ENCODE measurements at places on chromosomes 4 and X.

DNA sequence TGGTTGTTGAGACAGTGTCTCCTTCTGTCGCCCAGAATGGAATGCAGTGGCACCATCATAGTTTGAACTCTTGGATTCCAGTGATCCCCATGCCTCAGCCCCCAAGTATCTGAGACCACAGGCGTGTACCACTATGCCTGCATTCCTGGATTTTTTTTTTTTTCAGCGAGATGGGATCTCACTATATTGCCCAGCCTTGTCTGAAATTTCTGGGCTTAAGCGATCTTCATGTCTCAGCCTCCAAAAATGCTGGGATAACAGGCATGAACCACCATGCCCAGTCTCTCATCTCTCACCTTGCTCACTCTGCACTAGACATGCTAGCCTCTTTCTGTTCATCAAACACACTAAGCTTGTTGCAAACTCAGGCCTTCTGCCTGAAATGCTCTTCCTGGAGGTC lies 104.1 kb downstream of the UBE2K start:
- no peak for DNase-seq

GRCh38 chrX:2387614-2388239 lies 113.0 kb downstream of the DHRSX start:
- DNase-seq = no peak

DNA sequence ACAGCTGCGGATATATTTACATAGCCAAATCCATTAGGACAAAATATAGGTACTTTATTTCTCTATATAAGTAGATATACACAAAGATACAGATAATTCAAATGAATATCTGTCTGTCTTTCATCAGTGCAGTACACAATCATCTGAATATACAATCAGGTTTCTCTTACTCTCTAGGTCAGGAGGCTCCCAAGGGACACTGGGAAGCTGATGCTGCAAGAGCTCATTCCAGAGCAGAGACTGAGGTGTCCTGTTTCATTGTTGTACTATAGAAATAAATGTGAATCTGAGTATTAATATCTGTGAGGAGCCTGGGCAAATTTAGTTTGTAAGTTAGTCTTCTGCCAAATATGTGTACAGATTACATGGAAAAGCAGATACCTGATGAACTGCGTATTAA lies 4.2 kb downstream of the TLL1 start:
- DNase-seq = no peak

DNA sequence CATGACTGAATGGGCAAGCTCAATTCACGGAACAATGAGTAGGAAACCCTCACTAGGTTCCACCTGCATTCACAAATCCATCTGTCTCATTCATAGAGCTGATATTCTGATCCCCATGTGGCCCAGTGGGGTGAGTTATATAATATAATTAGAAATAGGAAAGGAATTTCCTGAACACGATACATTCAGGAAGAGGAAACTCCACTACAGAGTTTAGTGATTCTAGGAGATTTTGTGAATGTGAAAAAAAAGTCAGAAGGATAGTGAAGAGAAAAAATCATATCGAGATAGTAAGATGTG lies 471.2 kb downstream of the GASK1B start:
- DNase-seq = no peak

DNA sequence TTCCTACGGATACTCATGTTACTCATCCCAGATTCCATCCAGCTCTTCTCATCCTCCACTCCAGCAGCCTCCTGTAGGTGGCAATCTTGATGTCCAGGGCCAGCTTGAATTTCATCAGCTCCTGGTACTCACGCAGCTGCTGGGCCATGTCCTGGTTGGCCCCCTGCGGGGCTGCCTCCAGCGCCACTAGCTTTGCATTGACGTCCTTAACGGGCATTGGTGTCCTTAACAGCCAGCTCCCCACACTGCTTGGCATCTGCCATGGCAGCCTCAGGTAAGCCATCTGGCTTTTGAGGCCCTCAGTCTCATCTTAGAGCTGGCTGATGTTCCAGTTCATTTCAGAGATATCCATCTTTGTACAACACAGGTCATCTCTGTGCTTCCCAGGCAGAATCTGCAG lies 223.7 kb downstream of the FGF13 start:
- DNase-seq = no peak

GRCh38 chr4:36477861-36478260 lies 196.4 kb downstream of the DTHD1 start:
- DNase-seq = no peak

DNA sequence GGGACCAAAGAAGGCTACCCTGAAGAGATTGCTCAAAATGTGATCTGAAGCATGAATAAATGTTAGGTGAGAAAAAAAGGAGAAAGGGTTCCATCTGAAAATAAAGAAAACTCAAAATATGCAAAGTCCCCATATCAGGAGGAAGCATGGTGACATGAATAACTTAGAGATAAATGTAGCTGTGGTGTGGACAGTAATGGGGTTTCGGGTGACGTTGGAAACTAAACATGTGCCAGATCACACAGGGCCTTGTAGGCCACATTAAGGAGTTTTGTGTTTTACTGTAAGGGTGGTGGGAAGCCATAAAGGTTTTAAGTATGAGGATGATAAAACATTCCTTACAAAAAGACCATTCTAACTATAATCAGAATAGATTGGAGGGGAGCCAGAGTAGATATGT lies 40.3 kb upstream of the ACSL4 start:
- no peak for DNase-seq

DNA sequence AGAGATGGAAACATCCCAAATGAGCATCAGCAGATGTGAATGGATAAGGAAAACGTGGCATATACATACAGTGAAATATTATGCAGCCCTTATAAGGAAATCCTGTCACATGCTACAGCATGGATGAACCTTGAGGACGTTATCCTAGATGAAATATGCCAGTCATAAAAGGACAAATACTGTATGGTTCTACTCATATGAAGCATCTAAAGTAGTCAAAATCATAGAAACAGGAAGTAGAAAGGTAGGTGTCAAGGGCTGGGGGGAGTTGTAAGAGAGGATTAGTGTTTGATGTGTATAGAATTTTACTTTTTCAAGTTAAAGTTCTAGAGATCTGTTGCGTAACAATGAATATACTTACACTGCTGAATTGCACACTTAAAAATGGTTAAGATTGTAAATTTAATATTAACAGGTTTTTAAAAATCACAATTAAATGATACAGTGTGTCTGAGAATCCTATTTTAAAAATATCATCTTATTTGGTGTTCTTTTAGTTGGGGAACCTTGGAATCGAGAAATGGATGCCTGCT lies 58.5 kb downstream of the KDM6A start:
- no peak for DNase-seq

DNA sequence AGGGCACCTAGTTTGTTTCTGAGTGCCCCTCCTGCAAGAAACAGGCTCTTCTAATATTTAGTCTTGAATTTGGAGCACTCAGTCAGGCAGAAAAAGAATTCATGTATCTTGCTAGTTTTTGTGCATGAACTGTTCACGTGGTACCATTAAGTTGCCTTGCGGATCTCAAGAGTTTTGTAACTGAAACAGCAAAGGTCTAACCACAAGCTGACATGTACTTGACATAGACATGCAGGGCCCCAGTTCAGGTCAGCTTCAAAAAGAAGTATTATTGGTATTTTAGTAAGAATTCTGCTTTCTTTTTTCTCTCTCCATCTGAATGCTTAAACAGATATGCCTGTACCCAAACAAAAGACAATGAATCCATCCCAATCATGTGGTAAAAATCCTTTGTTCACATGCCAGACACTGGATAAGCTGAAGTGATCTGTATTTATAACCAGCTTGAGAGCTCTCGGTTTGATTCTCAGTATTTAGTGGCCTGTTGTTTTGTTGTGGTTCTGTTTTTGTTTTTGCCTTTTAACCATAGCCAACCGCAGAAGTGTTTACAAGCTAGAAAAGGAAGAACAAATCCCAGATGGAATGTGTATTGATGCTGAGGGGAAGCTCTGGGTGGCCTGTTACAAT lies 13.0 kb downstream of the RGN start:
- no peak for DNase-seq

- no peak for DNase-seq
Measured at GRCh38 chr4:172352356-172352755, 539.2 kb downstream of the GALNTL6 start.

DNA sequence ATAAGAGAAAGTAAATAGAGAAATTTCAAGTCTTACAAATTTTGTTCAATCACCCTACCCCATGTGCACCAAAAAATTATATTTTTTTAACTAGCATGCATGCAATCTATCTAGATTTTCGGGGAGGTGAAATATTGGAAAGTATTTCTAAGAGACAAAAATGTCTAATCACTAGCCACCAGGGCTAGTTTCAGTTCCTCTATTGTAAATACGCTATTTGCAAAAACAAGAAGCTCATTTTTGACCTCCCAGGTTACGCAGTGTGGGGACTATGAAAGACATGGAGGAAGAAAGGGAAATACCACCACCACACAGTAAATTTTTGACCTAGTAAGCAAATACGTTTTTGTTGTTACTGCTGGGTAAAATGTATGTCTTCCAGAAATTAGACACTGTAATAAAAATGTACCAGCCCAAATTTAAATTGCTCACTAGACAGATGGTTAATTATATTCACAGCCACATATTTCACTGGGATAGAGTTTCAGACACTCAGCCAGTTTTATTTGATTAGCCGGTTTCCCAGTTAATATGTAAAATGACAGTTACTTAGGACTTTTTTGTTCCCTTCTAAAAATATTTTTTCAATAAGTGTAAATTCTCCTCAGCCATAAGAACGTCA lies 2.2 kb downstream of the NEXMIF start:
- no peak for DNase-seq

GRCh38 chrX:9557091-9557490 lies 92.2 kb downstream of the TBL1X start:
- no peak for DNase-seq

- DNase-seq = no peak
Measured at GRCh38 chr4:704198-704891, 1.3 kb upstream of the PCGF3 start.

- no peak for DNase-seq
Measured at GRCh38 chr4:125833-126232, 1.5 kb downstream of the ZNF718 start.

GRCh38 chr4:164926301-164926700 lies 49.3 kb downstream of the APELA start:
- DNase-seq = no peak

- no peak for DNase-seq
Measured at GRCh38 chrX:136215559-136215958, 35.6 kb downstream of the MAP7D3 start.

- no peak for DNase-seq
Measured at GRCh38 chrX:131617182-131617581, 73.3 kb downstream of the OR13H1 start.

- DNase-seq = no peak
Measured at GRCh38 chrX:10512258-10512657, 108.1 kb downstream of the MID1 start.

- DNase-seq = no peak
Measured at GRCh38 chr4:86443495-86443894, 83.6 kb upstream of the MAPK10 start.

GRCh38 chrX:38796946-38797345 lies 4.3 kb upstream of the MID1IP1 start:
- no peak for DNase-seq

- no peak for DNase-seq
Measured at GRCh38 chr4:107658400-107659336, 61.4 kb downstream of the PAPSS1 start.

DNA sequence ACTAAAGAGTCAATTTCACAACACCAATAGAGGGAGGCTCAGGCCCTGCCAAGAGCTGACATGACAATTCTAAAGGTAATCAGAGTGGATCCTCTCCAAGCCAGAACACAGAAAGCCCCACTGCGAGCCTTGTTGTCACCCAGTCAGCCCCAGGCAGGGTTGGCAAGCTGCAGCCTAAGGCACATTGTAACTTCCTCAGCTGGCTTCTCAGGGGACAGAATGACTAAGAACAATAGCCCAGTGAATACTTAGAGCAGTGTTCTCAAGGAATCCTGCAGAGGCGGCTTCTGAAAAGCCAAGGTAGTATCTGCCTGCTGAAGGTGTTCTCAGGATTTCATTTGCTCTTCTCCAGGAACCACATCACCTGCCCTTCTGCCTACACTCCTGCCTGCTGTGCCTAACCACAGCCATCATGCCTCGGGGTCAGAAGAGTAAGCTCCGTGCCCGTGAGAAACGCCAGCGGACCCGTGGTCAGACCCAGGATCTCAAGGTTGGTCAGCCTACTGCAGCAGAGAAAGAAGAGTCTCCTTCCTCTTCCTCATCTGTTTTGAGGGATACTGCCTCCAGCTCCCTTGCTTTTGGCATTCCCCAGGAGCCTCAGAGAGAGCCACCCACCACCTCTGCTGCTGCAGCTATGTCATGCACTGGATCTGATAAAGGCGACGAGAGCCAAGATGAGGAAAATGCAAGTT lies at the start of gene MAGEB4:
TSS of gene MAGEB4 (plus strand) at position 277 of the 692 bp plus-strand sequence. CDS start at position 413, 136 bp downstream.
- DNase-seq = no peak
